ENCODE measurements at places on chromosomes 12 and 14.

- no peaks in the 10 kb centered on the region for H3K27me3 ChIP-seq
- H3K4me1 ChIP-seq = no peaks in the 10 kb centered on the region
- no peaks in the 10 kb centered on the region for H3K36me3 ChIP-seq
- no peak overlapping the region for H3K27ac ChIP-seq
- DNase-seq = no peak
These were observed 123.4 kb downstream of the PTPRQ start for GRCh38 chr12:80567401-80567800.

GRCh38 chr12:102232036-102232435, 34.4 kb upstream of the PMCH start:
- no peaks in the 10 kb centered on the region for H3K27me3 ChIP-seq
- no peaks in the 10 kb centered on the region for H3K36me3 ChIP-seq
- DNase-seq = no peak
- H3K4me1 ChIP-seq = no peaks in the 10 kb centered on the region
- no peak overlapping the region for H3K4me3 ChIP-seq
- H3K27ac ChIP-seq = no peak overlapping the region

DNA sequence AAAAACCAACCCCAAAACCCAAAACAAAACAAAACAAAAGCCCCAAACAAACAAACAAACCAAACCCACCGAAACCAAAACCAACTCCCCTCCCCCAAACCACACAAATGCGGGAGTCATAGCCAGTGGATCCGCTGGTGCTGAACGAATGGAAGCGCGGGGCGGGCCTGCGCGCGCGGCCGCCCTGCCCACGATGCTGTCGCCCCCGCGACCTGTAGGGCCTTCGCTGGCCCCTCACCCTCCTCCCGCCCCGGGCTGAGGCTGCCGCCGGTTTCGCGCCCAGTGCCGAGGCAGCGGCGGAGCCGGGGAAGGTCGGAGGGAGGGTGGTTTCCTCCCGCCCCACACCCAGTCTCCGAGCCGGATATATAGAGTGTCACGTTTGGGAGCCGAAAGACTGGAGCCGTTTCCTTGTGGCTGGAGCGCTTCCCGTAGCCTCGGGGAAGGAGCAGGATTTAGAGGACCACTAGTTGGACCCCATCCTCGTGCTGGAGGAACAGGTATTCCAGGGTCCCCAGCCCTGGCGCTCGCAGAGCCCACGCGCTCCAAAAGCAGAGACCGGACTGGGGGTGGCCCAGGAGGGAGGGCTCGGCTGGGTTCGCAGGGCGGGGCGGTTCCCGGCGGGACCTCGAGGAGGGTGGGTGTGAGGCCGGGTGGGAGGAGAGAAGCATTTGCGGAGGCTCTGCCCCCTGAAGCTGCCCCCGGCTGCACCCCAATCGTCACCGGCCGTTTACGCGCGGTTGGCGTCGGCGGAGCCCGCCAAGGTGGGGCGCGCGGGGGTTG, at the start of gene FAR2:
Gene FAR2, plus strand, starts transcription at position 368 of the 780 bp plus-strand sequence. CDS start 121,172 bp downstream, outside the sequence.
- no peaks in the 10 kb centered on the region for H3K27me3 ChIP-seq
- peak within 1 kb of the TSS; percentile 84 for H3K4me3 ChIP-seq
- DNase-seq = peak; percentile 71
- no peaks in the 10 kb centered on the region for H3K36me3 ChIP-seq
- peaks cover 63% of the 10 kb centered on the region for H3K4me1 ChIP-seq

GRCh38 chr12:21451529-21451928, 14.1 kb downstream of the PYROXD1 start:
- no peaks in the 10 kb centered on the region for H3K4me1 ChIP-seq
- H3K36me3 ChIP-seq = peaks cover 12% of the 10 kb centered on the region
- no peak overlapping the region for H3K4me3 ChIP-seq
- DNase-seq = no peak
- no peaks in the 10 kb centered on the region for H3K27me3 ChIP-seq

GRCh38 chr12:111427417-111428074, 21.8 kb downstream of the SH2B3 start:
- no peaks in the 10 kb centered on the region for H3K27me3 ChIP-seq
- H3K36me3 ChIP-seq = no peaks in the 10 kb centered on the region
- no peak overlapping the region for H3K27ac ChIP-seq
- H3K4me1 ChIP-seq = peaks cover 84% of the 10 kb centered on the region
- no peak overlapping the region for H3K4me3 ChIP-seq
- no peak for DNase-seq

All from common myeloid progenitor, CD34-positive (primary cell).